ENCODE measurements at places on chromosomes 2 and 18.

DNA sequence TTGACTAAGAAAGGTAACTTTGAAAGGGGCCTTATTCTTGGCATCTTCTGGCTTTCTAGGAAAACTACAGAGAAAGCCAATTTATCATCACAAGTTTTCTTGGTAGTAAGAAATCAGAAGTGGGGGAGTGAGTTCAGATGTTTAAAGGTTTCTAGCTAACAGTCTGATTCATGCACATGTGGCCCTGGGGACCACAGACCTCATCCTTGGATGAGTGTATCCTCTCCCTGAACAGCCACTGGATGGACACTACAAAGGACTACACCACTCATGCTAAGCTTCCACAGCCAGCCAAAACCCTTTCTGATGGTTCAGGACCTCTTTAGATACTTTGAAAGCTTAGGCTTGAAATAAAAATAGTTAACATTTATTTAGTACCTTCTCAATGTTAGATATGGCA, 218.3 kb upstream of the STK17B start:
- DNase-seq: no peak

DNA sequence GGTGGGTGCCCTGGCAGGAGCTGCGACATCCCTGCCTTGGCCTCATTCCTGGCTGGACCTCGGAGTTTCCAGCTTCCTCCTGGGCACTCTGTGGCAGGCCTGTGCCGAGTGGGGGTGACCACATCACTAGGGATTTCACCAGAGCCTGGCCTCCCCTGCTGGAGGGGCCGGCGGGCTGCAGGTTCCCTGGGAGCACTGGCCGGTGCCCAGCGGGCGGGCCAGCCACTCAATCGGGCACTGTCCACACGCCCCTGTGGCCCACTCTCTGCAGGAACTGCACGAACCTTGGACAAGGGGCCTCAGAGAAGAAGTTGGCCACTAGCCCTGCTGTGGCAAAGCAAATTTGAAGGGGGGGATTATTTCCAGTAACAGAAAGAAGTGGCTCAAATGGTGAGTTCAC, 110.7 kb upstream of the APCDD1 start:
- no peak for DNase-seq

GRCh38 chr2:13488965-13489364, 772.2 kb downstream of the TRIB2 start:
- DNase-seq: no peak

GRCh38 chr2:104772996-104773395, 80.9 kb upstream of the POU3F3 start:
- DNase-seq: no peak

GRCh38 chr2:230953845-230954244, 28.8 kb upstream of the GPR55 start:
- DNase-seq: no peak

DNA sequence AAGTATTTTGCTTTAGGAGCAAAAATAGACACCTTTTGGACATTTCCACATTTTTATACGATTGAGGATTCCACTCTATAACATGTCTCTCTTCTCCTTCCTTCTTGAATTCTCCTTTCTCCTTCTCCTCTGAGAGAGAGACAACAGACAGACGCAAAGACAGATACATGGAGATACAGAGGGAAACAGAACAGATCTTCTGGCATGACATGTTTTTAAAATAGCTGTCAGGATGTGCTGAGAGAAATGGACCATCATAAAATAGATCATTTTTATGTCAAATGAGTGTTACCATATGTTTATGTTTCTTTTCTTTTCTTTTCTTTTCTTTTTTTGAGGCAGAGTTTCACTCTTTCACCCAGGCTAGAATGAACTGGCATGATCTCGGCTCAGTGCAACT, 44.4 kb upstream of the ZNF532 start:
- DNase-seq: no peak

GRCh38 chr2:16271231-16271896, 331.0 kb downstream of the MYCN start:
- DNase-seq: no peak
